Left ventricle myocardium superior (tissue), 1 donor: ENCODE measurements at places on chromosomes 3 and 15. TPM values are rescaled to one million over a fixed set of nuclear protein-coding genes. Genes with fewer than 3 reads are reported as not detected.

The GMNC gene
- 4.3 TPM for total RNA-seq

The GPR149 gene
- total RNA-seq: not detected

- DNase-seq: no peak
Observed at GRCh38 chr15:27182561-27183110, 211.7 kb downstream of the GABRG3 start.

DNA sequence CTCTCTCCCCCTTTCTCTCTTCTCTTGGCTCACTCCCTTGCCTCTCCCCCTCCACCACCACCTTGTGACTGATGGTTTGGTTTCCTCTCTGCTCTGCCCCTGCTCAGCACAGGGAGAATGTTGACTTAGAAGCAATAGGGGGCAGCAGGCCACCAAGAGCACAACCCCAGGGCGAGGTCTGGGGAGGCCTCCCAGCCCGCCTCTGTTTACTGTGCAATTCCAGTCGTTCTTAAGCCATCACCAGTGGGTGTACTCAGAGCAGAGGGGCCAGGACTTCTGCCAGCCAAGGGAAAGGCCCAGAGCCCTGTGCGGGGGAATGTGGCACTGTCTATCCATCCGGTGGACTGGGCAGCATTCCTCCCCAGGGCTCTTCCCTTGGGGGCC lies 5.7 kb upstream of the APEH start:
- no peak for DNase-seq

DNA sequence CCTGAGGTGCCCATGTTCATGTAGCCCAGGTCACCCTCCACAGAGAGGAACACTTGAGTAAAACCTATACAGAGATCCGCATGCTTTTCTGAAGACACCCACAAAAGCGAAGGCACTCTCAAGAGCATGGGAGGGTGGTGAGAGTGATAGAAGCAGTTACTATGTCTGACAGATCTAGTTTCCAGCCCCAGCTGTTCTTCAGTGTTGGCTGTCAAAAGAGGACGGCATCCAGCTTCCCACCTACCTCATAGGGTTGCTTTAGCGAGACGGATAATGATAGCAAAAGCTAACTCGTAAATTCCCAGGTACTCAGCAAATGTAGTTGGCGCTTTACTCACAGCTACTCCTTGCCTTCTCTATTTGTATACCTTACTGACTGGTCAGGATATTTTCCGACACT lies 3.0 kb upstream of the MEX3B start:
- no peak for DNase-seq

The CD96 gene
- total RNA-seq: 0.32 TPM

DNA sequence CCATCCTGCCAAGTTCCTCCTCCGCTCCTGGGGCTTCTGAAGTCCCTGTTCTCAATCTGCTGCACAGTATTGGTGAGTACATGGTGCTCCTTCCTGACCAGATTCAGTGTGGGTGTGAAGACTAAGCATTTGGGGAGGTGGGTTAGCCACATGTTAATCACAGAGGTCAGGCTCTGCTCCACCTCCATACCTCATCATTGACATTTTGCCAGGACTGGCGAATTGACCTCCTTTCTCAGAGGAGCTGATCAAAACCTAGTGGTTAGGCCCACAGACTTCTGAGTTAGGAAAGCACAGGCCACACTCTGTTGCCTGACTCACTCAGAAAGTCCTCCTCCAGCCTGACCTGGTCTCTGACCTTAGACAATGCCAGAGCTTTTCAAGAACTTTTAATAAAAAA lies 8.4 kb upstream of the RPS17 start:
- DNase-seq: no peak

The HTR3E gene
- total RNA-seq: not detected

The GALNT15 gene
- 7.0 TPM for total RNA-seq

- no peak for DNase-seq
Observed at GRCh38 chr3:15498431-15499214, 22.9 kb downstream of the COLQ start.

The HRG gene
- not detected for total RNA-seq

GRCh38 chr3:24793896-24794295 lies 299.2 kb upstream of the THRB start:
- DNase-seq: no peak

DNA sequence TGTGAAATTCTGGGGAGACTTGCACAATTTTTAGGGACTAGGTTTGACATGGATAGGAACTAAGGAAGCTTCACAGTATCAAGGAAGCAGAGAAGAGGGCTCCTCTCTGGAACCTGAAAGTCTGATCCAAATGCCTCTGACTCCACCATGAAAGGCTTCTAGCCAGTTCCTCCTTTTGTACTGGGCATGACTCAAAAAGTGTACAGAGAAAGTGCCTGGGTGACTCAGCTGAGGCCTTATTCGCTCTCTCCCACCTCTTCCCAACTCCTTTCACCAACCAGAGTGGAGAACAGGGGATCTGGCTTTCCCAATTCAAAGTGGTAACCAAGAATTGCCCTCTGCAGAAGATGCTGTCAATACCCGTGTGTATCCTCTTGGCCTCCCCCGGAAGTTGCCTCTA lies 342.9 kb upstream of the PROK2 start:
- DNase-seq: no peak

DNA sequence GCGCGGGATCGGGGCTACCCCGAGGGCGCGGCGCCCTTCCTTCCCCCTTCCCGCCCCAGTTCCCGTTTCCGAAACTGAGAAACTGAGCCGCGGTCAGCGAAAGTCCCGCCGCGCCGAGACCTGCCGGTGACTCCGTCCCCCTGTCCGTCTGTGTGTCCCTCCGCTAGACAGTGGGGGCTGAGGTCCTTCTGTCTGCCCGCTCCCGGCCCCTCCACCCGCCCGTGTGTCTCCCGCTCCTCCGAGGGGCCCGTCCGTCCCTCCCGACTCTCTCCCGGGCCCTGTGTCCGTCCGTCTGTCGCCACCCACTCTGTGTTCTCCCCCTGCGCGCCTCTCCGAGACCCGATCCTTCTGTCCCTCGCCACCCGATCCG lies 426 bp downstream of the PRKCD start:
- peak; percentile 69 for DNase-seq

- no peak for DNase-seq
Observed at GRCh38 chr15:62503451-62503850, 338.4 kb upstream of the C2CD4B start.

- no peak for DNase-seq
Observed at GRCh38 chr3:161148832-161149475, 43.8 kb upstream of the B3GALNT1 start.

DNA sequence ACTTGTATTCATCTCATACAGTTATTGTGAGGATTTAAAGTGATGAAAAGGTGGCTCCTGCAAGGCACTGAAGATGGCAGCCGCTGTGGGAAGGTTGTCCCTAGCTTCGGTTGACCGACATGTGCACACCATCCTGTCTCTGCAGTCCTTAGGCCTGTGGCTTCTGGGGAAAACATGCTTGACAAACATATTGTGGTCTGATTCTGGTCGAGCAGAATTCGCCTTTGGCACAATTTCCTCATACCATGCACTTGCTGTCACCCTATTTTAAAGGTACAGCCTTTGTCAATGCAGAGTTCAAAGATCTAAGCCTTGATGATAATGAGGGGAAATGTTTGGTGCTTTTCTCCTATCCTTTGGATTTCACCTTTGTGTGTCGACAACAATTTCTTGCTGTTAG lies 50.9 kb downstream of the PRICKLE2 start:
- no peak for DNase-seq

DNA sequence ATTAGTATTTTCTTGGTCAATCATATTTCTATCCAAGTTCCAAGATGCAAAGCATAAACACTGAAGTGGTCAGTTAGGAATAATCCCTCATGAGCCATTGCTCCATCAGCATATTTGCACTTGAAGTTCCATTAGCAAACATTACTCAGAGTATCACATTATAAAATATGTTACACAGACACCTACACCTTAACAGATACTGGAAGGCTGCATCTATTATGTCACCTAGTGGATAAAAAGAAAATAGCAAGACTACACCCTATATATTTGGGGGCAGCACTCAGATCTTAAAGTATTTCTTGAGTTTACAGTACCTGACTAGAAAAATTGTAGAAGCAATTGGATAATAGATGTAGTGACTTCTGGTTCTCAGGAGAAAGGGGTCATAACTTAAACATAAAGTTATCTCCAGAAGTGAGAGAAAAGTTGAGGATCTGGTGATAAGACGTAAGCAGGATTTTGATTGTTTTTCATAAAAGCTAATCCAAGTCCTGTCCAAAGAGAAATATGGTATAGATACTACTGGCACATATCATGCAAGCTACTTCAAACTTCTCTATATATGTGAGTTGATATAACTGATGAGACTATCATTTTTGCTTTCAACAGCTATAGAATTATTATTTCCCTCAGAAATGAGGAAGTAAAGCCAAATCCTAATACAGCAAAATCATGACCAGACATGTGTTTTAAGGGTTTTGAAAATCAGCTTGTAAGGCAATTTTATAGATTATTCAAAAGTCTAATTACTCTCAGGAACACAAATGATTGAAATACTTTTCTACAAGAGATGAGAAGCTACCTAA lies 422.2 kb downstream of the GBE1 start:
- no peak for DNase-seq

DNA sequence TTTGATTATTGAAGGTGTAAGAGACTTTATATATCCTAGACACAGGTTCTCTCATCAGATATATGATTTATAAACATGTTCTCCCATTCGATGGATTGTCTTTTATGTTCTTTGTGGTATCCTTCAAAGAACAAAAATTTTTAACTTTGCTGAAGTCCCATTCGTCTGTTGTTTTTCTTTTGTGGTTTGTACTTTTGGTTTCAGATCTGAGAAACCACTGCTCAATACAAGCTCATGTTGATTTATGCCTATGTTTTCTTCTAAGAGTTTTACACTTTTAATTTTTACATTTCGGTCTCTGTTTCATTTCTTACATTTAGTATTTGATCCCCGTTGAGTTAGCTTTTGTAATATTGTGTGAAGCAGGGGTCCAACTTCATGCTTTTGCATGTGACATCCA lies 103.3 kb upstream of the SPRED1 start:
- DNase-seq: no peak

GRCh38 chr15:58546635-58547627 lies 115.1 kb downstream of the LIPC start:
- DNase-seq: peak; percentile 68

GRCh38 chr3:185712337-185712736 lies 112.5 kb downstream of the IGF2BP2 start:
- no peak for DNase-seq

DNA sequence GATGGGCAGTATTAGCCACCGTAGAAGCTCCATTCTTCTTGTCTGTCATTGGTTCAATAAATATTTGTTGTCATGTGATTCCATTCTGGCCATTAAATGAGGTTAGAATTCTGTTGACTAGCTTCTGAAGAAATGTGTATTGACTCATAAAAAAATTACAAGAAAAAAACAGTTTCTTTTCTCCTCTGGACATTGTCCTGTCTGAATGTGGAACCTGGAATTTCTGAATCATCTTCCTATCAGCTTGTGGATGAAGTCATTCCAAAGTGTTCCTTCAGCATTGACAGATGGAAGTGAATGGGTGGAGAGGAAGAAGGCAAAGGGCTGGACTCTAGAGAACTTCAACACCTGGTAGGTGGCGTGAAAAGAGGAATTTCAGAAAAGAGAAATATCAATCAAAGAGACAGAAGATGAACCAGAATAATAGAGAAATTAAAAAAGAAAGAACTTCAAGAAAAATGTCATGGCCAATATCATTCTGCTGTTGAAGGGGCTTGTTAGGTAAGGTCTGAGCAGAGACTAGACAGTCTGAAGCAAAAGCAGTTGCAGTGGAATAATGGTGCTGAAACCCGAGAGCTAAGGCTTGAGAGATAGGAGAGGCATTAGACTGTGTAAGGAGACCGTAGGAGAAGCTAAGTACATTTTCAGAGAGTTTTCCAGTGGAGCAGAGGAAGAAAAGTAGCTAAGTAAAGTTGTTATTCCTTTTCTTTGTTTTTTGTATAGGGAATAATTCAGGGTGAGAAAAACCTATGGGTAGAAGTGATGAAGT lies 806.6 kb downstream of the SQOR start:
- DNase-seq: no peak
